Uterus (tissue), 4 donors: ENCODE measurements at places on chromosomes 3 and 15.
A peak's percentile ranks its signal among the peaks of the same experiment; 100 is the strongest.

GRCh38 chr15:65264863-65265430 is 21.7 kb downstream of the PARP16 start:
- no peak for DNase-seq

- DNase-seq: no peak
Observed at GRCh38 chr15:73318463-73319351, 50.1 kb downstream of the HCN4 start.

- no peak for DNase-seq
Observed at GRCh38 chr3:34155108-34155507, 356.7 kb downstream of the PDCD6IP start.

- DNase-seq: no peak
Observed at GRCh38 chr15:95594496-95594895, 736.0 kb upstream of the NR2F2 start.

GRCh38 chr15:93028632-93029213 is 60.3 kb downstream of the RGMA start:
- peak; percentile 78 for DNase-seq

DNA sequence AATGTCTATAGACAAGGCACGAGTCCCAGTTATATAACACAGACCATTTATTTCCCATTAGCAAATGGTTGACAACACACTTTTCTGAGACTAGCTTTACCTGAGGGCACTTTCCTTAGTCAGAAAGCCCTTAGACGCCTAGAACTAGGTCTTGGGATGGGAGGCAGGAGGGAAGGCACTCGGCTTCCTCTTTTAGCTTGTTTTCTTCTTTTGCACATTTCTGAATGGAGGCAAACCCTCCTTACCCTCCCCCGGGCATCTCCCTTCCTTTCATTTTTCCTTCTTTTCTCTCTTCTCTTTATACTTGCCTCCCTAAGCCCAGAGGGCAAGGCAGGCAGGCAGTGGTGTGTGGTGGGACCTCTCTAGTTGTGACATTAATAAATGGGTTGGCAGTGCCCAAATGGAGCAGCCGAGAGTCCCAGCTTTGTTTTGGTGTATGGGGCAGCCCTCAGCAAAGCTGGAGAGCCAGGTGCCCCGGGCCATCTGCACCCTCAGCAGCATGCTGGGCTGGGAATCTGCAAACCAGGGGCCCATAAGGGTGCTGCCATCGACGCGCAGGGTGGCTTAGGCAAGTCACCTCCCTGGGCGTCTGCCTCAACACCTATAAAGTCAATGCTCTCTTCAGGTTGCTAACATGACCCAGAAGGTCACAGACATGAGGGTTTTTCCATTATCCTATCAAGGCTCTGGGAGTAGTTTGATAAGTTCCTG is 21.1 kb upstream of the BCL2L10 start:
- DNase-seq: no peak

DNA sequence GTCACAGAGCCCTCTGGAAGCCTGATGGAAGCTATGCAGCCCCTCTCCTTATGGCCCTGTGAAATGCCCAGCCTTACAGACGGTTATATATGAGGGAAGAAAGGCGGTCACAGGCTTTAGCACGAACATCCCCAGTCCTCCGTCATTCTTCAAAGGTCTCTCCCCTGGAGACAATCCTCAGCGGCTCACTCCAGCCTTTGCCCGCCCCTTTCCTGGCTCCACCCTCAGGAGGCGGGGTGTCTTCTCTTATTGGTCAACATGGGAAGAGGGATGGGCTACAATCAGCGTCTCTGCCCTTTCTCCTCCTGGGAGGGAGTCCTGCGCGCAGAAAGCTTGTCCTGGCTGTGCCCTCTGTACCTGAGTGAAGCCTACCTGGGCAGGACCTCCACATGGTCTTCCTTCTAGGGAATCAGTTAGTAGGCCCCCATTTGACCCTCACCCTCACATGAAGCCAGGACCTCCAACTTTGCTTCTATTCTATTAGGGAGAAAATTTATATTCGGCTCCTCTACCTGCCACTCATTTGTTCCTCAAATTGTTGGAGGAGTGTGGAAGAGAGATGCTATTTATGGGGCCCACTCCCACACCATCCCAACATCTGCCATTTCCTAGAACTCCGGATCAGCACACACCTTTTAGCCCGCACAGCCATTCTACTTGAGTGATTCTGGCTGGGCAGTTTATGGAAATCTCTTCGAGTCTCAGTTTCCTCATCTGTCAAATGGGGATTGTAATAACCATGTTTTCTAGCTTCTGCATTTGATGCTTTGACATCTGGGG is 112.9 kb upstream of the SLC6A11 start:
- DNase-seq: no peak

- DNase-seq: no peak
Observed at GRCh38 chr3:12990306-12990705, 82.9 kb downstream of the IQSEC1 start.

DNA sequence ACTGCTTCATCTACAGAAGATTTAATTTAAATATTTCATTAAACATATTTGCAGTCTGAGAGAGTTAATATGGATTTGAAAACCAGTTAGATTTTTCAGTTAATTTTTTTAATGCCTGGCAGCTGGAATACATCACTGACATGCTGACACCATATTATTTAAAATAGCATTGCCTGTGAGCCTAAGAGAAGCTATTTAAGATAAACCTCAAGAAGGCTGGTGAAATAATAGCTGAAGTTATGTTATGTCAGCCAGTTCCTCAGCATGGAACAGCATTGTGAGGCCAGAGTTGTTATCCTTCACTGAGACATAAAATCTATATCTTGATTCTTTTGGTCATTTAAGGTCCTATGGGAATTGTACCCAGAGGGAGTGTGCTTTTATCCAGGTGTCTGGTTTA is 705.2 kb downstream of the NAALADL2 start:
- DNase-seq: no peak

GRCh38 chr3:120555657-120556509 is 40.3 kb upstream of the NDUFB4 start:
- no peak for DNase-seq

DNA sequence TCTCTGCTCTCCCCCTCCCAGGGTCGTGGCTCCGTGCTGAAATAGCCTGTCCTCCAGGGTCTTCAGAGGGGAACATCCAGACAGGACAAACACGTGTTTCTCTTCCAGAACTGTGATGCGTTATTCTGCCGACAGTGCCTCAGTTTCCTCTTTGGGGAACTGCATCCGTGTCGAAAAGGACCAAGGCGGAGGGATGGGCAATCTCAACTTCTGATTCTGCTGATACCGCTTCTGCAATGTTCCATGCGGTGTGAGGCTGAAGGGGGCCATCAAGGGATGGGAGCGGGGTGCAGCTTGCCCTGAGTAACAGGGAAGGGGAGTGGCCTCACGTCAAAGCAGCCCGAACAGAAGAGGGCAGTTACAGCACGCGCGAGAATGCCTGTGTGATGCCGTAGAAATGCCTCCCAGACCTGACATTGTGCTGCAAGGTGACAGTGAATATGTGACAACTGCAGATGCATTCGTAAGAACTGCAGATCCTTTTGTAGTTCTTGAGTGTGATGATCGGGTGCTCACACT is 275.7 kb downstream of the SHQ1 start:
- DNase-seq: no peak

- DNase-seq: peak; percentile 12
Observed at GRCh38 chr3:66400411-66401156, 100.2 kb downstream of the LRIG1 start.

- peak; percentile 32 for DNase-seq
Observed at GRCh38 chr15:84023636-84024035, 211.9 kb upstream of the GOLGA6L4 start.

DNA sequence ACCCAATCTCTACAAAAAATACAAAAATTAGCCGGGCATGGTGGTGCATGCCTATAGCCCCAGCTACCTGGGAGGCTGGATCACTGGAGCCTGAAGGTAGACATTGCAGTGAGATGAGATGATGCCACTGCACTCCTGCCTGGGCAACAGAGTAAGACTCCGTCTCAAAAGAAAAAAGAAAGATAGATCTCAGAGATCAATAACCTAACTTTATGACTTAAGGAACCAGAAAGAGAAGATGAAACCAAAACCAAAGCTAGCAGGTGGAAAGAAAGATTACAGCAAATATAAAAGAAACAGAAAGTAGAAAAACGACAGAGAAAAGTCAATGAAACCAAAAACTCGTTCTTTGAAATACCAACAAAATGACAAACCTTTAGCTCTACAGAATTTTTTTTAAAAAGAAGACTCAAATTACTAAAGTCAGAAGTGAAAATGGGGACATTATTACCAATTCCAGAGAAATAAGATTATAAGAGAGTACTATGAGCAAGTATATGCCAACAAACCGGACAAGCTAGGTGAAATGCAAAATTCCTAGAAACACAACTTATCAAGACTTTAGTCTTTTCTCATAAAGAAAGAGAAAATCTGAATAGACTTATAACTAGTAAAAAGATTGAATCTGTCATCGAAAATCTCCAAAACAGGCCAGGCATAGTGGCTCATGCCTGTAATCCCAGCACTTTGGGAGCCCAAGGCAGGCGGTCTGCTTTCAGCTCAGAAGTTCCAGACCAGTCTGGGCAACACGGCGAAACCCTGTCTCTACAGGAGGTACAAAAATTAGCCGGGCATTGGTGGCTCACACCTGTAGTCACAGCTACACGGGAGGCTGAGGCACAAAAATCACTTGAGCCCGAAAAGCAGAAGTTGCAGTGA is 35.0 kb downstream of the ACAP2 start:
- DNase-seq: no peak

DNA sequence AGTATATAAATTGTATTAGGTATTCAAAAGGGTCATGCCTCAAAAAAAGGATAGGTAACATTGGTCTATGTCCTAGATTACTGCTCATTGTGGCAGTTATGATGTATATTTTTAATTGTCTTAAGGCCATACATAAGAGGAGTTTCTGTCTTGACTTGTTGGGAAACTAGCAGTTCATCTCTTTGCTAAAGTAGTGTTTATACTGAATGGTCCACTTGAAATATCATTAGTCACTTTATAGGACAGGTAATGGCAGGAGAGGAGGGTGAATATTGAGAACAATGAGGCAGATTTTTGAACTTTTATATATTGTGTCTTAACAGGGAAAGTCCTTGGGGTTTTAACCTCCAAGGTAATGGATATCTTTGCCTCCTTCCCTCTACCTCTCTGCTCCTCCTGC is 58.4 kb downstream of the TP63 start:
- DNase-seq: no peak

- DNase-seq: peak; percentile 54
Observed at GRCh38 chr3:124928333-124929202, 6.0 kb downstream of the MUC13 start.

- DNase-seq: no peak
Observed at GRCh38 chr3:133374708-133375402, 25.0 kb upstream of the BFSP2 start.

DNA sequence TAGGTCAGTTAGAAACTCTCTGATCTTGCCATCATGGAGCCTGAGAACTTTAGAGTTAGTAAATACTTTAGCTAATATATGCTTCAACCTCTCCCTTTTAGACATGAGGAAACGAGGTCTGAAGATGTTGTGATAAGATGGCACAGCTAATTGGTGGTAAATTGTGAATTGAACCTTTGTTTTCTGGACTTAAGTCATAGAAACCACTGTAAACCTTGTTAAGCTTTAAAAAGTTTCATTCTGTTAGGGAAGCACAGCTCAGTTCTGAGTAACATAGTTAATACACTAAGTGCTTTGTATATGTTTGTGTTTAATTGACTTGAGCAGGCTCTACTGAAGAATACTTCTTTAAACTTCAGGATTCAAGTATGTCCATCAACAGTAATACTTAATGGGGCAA is 108.6 kb downstream of the AKAP13 start:
- no peak for DNase-seq

DNA sequence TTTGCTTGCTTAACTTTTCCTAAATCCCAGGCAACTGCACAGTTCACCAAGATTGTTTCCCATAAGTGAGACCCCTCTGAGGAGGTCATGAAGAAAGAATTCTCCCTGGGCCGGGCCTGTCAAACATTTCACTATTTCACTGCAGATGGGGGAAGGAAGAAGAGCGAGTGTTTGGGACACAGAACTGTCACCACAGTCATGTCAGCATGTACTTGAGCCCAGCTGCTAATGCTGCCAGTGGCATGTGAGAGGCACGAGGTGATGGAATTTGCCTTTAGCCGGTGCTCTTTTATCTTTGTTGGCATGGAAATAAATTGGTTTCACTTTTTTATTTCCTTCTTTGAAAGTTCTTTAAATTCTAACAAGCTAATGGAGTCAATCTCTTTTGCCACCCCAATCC is 277.9 kb upstream of the GADL1 start:
- no peak for DNase-seq
